RWPE1 (cell line): ENCODE measurements at places on chromosomes 3 and 15.

GRCh38 chr15:100713163-100713867 is 110.9 kb downstream of the ASB7 start:
- peak; percentile 99 for DNase-seq

DNA sequence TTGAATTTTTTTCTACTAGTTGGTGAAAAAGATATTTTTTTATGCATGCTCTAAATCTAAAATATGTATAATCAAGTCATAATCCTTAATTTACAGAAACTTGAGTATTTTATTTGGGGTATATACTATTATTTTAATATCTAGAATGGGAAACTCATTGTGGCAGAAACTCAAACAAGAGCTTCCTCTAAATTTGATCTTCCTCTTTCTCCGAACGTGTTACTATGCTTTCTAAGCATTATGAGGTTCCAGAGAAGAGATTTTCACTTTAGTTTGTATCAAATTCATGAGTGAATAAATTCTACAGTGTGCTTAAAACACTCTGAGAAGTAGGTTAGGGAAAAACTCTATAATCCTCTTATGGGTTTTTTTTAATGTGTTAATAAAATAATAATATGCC is 173.1 kb downstream of the POTEB3 start:
- no peak for DNase-seq

DNA sequence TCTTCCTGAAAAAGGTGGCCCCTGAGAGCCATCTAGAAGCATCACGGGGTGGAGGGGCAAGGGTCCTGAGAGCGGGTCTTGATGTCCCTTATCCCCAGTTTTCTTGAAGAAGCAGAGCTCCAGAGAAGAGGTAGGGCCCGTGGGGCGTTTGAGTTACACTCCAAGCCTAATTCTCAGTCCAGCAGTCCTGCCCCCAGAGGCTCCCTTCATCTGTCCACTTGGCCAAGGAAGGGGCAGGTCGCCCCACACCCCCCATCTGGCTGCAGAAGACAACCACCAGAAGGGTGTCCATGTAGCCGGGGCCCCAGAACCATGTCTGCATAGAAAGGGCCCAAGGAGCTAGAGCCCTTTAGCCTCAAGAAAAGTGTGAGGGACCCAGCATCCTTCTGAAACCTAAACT is 25.5 kb upstream of the RPL32 start:
- no peak for DNase-seq

DNA sequence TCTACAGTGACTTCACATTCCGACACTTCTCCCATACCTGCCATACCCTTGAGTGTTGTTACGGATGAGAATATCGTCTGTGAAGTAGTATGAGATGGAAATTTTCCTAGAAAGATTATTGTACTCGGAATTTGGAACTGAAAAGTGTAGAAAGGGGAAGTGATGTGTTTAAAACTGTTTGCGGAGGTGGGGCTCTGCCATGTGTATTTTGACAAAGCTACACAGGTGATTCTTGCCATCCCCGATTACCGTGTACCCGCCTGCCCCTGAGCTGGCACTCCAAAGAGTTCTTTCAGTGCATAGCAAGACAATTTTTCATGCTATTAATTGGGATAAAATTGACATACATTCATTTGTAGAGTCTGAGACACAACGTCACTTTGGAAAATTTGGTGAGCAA is 81.7 kb downstream of the OPA1 start:
- DNase-seq: no peak

GRCh38 chr3:151328298-151328995 is 902 bp downstream of the P2RY13 start:
- DNase-seq: no peak

DNA sequence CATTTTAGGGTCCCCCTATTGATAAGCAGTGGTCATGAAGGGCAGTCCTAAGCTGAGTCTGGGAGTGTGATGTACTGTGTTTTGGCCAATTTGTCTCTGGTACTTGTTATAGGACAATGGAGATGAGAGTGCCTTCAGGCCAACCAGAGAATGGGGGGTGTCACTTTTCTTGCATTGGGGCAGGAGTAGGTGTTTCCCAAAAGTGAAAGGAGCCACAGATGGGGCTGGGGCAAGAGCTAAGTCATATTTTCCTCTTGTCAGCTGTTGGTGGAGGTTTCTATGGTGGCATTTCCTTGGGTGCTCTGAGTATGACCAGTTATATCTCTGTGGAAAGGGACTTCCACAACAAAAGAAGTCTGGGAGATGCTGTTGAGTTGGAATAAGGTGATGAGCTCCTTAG is 24.7 kb upstream of the BSN start:
- no peak for DNase-seq

DNA sequence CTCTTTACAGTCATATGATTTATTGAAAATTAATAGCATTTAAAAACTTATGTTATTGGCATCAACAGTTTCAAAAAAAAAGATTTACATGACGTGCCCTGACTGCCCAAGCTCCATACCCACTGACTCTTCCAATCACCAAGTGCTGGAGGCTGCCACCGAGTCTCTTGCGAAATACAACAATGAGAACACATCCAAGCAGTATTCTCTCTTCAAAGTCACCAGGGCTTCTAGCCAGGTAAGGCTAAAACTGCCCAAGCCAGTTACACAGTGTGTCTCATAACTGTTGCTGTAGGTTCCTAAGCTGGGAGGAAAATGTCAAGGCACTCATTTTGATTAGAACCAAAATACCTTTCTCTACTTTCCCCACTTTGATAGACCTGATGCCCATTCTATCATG is 4.5 kb downstream of the FETUB start:
- peak; percentile 50 for DNase-seq

- DNase-seq: no peak
Observed at GRCh38 chr15:99074446-99074845, 30.4 kb upstream of the SYNM start.

GRCh38 chr3:71930056-71930991 is 145.4 kb upstream of the PROK2 start:
- peak; percentile 11 for DNase-seq

GRCh38 chr15:76340803-76341365 is 4.3 kb downstream of the ISL2 start:
- DNase-seq: no peak

DNA sequence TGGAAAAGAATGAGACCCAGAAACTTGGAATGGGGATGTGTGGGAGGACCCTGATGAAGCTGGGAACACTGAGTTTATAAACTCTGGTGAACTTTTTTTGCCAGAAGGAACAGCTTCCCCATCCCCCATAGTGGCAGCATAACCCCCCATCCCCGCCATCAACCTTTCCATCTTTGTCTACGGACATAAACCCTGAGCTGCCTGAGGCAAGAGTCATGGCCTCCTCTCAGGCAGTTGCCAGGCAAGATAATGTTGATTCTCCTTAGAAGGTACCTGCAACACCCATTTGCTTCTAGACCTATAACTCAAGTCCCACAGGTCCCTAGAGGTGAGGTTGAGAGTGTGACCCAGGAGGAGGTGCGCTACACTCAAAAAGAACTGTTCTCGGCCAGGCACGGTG is 11.5 kb downstream of the MAP4 start:
- DNase-seq: no peak

DNA sequence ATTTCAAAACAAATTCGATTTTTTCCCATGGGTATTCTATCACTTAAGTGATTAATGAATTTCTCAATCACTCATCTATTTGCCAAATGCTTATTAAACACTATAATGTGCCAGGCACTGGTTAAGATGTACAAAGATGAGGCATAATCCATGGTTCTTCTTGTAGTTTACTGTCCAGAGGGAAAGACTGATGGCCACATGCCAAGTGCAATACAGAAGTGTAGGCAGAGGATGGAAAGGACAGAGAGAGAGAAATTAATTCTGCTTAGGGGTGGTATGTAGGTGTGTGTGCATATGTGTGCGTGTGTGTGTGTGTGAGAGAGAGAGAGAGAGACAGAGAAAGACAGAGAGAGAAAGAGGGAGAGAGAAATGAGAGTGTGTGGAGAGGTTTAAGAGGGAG is 120.8 kb upstream of the CCNL1 start:
- no peak for DNase-seq

DNA sequence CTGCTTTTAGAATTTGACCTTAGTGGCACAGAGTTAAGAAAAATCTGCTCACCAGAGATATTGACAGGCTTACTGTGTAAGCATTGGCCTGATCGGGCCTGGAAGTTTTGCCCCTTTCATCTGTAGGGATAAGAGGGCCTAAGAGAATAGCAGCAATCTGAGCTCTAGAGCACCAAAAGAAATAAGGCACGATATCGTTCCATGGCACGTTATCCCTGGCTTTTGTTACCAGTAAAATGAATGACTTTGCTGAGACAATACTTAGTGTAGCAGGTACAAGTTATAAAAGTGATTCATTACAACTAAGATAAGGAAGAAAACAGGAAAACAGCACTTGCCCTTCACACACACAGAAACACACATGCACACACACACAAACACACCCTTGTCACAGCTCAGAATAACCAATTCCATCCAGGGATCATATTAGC is 5.0 kb downstream of the THBS1 start:
- no peak for DNase-seq

- no peak for DNase-seq
Observed at GRCh38 chr3:125006291-125006731, 49.5 kb downstream of the HEG1 start.

DNA sequence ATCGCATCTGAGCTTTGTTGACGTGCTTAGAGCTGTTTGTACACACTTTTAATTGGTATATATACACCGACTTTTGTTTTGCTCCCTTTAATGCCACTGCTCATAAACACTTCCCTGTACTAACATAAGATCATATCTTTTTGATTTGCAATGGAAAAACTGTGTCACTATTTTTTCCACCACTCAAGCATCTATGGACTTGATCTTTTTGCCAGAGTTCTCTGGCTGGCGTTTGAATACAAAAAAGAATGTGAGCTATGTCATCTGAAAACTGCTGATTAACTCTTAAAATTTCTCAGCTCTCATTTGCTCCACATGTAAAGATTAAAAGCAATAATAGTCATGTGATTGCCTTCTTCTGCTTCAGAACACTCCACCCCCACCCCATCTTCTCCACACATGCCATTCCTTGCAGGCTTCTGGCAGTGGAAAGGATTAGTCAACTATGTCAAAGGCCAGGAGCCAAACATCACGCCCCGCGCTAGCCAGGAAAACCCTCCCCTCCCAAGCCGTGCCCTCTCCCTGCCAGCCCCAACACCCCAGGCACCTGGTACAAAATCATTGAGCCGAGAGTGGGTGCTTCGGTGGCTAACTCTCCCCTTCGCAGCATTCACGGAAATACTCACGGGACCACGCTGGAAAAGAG is 123.4 kb upstream of the MEF2A start:
- peak; percentile 91 for DNase-seq

DNA sequence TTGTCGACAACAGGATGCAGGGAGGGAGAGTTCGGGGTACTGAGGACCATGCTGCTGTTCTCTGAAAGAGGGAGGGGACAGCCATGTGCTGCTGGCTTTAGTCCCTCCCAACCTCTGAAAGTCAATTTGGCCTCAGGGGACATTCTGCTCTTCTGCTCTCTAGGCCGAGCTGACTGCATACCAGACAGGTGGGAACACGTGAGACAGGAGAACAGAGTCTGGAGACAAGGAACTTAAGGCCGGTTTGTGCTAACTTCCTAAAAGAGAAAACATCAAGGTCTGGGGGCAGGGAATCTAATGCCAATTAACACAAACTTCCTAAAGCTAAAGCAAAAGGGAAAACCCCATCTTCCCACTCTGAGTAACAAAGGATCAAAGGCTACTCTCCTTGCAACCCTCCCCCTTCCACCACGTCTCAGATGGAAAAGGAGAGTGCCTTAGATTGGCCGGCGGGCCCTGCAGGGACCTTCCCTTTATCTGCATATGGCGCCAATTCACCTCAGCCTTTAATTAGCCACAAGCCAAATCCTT is 41.0 kb downstream of the SLCO2A1 start:
- peak; percentile 18 for DNase-seq

- no peak for DNase-seq
Observed at GRCh38 chr3:174191895-174192294, 667.2 kb upstream of the NAALADL2 start.

- DNase-seq: no peak
Observed at GRCh38 chr15:85316244-85316934, 64.0 kb upstream of the AKAP13 start.

DNA sequence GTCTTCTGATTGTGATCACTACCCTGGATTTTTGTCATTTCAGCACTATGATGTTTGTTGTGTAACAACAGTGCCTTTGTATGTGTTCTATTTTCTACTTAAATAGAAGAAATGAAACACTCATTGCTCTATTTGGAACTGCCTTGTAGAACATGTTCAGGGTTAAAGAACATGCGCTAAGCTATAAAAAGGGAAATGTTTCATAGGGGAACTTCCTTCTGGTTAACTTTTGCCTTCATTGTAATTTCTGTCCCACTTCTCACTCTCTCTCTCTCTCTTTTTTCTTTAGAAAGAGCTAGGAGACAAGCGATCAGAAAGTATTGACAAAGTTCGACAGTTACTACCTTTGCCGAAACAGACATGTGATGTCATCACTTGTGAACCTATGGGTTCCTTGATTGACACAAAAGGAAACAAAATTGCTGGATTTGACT is at the start of gene P2RY12:
P2RY12 (minus strand) TSS at position 13 of the 434 bp plus-strand sequence. CDS start 45,908 bp downstream, outside the sequence.
- DNase-seq: no peak

DNA sequence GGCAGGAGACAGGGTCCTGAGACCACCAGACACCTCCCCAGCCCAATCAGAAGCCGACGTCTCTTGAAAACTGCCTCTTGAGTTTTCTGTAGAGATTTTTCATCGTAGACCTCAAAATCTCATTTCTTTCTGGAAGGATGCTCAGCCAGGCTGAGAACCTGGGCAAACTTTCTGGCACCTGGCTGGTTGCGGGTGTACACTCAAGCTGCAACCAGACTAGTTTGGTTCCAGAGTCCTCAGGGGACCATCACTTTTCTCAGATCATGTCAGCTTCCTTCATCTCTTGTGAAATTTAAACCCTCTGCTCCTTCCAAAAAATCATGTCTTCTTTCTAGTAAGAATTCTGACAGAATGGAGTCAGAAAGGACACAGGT is 45.1 kb downstream of the CMTM7 start:
- DNase-seq: no peak

DNA sequence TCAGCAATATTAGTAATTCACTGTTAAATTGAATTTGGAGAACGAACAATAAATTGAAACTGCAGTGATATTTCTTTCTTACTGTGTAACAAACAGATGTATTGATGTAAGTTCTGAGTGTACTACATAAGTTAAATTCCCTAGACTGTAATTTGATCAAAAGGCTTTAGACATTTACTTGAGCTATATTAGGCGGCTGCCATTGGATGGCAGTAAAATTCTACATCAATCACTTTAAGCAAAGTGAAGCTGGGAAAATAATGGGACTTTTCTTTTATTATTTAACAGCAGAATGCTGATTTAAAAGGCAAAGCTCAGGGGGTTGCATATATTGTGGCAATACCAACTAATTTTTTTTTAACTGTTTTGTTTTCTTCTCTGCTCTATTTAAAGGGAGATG is 212.6 kb upstream of the PLSCR5 start:
- no peak for DNase-seq

DNA sequence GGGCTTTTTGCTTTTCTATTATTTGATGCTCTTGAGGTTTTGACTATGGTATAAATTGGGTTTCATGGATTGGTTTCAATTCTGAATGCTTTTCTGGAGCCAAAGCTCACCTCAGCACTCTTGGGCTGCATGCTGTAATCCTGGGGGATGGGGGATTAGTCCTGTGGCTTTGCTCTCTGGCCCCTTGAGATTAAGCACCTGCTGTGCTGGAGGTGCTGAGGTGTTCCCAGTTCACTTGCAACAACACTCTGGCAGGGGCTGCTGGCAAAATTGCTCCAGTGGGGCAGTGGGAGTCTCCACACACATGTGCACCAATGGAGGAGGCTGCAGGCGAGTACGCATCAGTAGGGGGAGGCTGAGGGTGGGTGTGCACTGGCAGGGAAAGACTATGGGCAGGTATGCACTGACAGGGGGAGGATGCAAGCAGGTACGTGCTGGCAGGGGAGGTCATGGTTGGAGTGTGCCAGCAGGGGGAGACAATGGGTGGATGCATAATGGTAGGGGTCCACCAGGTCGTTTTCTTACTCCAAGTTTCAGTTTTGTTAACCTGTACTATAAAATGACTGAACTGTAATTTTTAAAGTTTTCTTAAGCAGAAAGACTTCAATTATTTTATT is 489.2 kb downstream of the FGF12 start:
- DNase-seq: no peak
